ENCODE measurements at places on chromosomes 2 and 18.

DNA sequence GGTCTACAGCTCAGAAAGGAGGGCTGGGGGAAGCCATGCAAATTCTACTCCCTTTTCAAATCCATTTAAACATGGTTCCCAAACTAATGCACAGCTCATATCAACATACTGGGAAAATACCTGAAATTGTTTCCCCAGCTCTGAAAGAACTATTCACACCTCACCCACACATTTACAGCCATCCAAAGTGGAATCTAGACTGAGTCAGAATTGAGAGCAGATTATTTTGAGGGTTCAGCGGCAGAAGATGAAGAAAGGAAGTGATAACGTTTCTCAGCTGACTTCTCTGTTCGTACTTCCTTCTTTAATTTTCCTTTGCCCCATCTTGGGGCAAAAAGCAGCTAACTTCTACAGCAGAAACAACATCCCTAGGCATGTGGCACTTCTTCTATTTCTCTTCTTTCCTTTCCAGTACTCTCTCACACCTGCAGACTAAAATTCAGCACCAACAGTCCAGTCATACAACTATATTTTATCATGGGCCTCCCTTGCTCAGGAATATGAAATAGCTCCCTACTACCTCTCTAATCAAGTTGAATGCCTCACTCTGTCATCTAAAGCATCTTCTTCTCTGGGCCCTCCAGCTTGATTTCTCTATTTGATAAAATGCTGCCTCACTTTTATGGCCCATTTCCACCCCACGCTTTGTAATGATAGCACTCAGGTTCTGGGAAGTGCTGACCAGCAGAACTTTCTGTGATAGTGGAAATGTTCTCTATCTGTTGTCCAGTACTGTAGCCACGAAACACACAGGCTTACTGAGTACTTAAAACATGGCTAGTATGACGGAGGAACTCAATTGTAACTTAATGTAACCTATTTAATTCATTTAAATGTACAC is 35.9 kb downstream of the ARHGAP25 start:
- peak; percentile 20 for DNase-seq

GRCh38 chr2:42008241-42008921 is 39.4 kb upstream of the PKDCC start:
- no peak for DNase-seq

GRCh38 chr18:12820506-12820905 is 63.5 kb downstream of the PTPN2 start:
- DNase-seq, result no peak

DNA sequence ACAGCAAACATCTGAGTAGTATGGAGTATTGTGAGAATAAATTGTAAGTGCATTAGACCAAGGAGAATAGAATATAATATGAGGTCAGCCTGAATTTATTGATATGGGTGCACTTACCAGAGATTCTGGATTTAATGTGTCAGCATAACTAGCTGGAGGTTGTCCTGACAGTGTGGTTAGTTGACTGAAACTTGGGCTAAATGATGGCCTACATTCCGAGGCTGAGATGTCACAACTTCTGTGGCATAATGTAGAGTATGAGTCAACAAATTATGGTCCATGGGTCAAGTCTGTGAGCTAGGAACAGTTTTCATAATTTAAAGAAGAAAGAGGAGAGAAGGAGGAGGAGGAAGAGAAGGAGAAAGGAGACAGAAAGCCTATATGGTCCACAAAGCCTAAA is 127.6 kb downstream of the QPCT start:
- no peak for DNase-seq

- DNase-seq, result no peak
Measured at GRCh38 chr2:205461678-205462665, 220.3 kb upstream of the NRP2 start.

DNA sequence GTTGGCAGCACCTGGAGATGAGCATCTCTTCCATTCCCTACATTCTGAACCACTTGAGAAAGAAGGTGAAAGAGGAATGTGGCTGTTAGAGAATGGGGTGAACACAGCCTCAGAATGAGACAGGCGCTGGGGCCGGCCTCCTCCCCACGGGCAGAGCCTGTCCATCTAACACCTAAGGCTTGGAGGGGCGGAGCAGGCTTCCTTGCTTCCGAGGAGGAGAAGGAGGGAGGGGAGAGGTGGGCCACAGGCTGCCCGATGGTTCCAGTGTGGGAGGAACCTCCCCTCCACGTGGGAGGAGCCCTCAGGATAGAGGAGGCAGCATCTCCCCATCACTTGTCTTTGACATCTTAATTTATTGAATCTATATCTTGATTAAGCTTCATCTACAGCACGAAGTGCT is 68.6 kb downstream of the CIB4 start:
- DNase-seq, result no peak

GRCh38 chr2:235098269-235098668 is 146.5 kb downstream of the SH3BP4 start:
- DNase-seq, result no peak
